Omental fat pad (tissue), 4 donors: ENCODE measurements at places on chromosomes 3 and 15. TPM values are rescaled to one million over a fixed set of nuclear protein-coding genes. Genes with fewer than 3 reads are reported as not detected.

Gene CPNE4
- total RNA-seq: not detected

Gene DUOXA1
- total RNA-seq: 1.9 TPM

GRCh38 chr3:66121318-66121717 lies 82.6 kb upstream of the MAGI1 start:
- no peak for DNase-seq

- no peak for DNase-seq
Observed at GRCh38 chr3:10917176-10917575, 75.4 kb upstream of the SLC6A1 start.

DNA sequence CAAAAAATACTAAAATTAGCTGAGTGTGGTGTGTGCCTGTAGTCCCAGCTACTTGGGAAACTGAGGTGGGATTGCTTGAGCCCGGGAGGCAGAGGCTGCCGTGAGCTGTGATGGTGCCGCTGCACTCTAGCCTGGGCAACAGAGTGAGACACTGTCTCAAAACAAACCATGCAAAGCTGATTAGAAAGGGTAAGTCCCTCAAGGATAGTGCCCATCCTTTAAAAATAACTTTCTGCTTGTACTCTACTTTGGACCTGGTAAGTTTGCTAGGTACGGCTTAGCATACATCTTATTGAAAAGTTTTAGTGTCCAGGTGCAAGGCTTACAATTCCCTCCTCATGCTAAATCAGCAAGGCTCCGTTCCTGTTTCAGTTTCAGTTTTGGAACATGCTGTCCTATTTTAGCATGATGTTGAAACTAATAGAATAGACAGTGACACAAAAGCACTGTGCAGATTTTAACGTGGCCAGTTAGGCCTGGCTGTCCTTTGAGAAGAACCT lies 21.4 kb downstream of the FEM1B start:
- no peak for DNase-seq

Gene RASA2
- 16.4 TPM for total RNA-seq
